ENCODE measurements at places on chromosomes 4 and X. TPM values are rescaled to one million over a fixed set of nuclear protein-coding genes. Genes with fewer than 3 reads are reported as not detected.
A peak's percentile ranks its signal among the peaks of the same experiment; 100 is the strongest.

DNA sequence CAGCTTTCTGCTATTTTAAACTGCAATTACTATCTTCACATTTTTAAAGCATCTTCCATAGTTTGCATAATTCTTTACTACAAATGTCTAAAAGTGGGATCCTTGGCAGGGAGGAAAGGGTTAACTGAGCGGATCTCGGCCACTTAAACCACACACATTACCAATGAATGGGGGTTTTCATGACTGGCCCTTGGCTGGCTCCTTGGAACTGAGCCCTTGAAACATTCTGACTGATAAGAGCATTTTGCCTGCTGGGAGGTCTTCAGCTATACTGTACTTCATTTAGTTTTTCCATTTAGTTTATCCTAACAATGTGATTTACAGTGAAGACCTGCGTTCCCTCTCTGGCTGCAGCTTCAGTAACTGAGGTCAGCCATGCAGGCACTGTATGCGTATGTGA is 31.7 kb upstream of the MFAP3L start:
- DNase-seq = no peak

GRCh38 chr4:127196655-127197352 is 436.0 kb upstream of the INTU start:
- DNase-seq = no peak

PLK4 gene
- total RNA-seq = 11.7 TPM

DNA sequence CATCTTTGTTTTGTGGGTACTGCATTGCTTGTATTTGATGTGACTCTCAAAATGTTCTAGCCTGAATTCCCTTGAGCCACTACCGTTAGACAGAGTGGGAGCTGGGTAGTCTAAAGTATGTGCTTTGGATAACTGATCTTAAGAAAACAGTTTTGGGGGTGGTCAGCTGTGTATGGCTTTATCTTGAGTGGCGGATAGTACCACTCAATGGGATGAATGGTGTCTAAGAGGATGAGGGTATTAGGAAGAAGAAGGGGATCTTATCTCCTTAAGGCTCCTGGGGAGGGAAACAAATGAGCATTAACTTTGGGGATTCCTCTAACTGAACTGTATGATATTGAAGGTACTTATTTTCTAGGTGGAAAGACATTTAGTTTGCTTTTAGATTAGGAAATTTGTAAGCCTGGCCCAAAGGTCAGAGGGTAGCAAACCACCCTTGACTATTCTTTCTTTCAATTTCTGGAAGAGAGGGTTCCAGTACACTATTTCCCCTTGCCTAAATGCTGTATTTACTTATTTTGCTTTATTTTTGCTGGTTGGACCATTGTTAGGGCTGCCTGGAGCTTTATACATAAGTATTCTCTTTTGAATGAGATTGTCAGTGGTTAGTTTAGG is 11.3 kb downstream of the BMP2K start:
- DNase-seq = no peak

FBXL5 gene
- 229 TPM for total RNA-seq

- DNase-seq = no peak
Measured at GRCh38 chrX:119755981-119756533, 2.3 kb upstream of the SOWAHD start.

CSN1S1 gene
- total RNA-seq = not detected

GRCh38 chrX:13750204-13750603 is 15.7 kb downstream of the OFD1 start:
- DNase-seq = no peak

DNA sequence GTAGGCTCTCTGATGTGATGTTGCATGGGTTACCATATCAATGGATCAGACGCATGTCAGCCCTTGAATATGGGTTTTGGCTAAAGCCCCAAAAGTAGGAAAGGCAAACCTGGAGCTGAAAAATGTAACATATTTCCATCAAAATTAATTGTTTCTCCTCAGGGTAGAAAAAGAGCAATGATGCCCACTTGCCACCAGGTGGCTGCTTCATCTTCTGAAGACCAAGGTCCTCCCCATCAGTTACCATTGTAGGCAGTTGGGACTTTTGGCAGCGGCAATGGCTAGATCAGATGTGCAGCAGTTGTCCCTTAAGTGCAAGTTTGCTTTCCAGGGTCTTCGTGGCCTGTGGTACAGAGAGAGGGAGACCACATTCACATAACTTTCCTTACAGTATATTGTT is 118.2 kb downstream of the NAF1 start:
- DNase-seq = no peak

- peak; percentile 33 for DNase-seq
Measured at GRCh38 chr4:52659722-52660261, 691 bp upstream of the USP46 start.

DNA sequence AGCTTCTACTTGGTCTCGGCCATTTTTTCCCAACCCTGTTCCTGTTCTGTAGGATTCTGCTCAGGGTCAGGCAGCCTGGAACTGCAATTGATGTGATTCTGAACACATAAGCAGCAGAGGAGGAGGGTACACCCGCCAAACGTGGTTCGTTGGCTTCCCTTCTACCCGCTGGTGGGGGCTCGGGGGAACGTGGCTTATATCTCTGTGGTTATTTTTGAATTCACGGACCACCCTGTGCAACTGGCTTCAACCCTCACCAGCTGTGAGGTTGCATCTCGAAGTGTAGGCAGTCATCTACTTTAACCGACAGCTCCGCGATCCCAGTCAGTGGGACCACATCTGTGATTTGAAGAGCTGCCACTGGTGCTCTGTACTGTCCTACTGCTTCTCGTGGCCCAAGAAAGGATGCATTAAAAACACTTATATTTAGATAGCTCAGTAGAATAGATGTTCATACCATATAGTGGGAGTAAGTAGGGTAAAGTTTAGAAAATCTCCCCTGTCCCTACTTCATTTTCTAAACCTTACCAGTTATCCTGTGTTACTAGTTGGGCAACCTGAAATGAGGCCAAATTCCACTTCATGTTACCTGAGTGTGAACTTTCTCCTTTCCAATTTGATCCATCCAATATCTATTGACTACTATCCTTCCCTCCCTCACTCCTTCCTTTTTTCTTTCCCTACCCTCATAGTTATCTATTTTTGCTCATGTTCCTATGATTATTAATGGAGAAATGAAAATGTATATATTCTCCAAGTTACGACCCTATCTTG is 80.4 kb upstream of the BCOR start:
- no peak for DNase-seq

TSR2 gene
- total RNA-seq = 11.9 TPM

DNA sequence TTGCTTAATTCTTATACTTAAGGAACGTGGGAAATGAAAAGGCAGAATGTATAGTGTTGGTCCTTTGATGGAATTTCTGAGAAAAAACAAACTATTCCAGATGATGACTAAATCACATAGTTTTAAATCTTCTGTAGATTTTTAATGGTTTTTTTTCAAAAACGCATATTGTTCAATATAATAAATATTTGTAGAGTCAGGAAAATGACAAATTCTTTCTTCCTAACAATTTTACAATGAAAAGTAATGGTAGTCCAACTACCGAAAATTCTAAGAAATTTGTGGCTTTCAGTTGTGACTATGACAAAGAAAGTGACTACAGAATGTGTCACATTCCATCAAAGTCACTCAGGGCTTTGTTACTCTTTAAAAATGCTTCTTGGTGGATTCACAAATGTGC is 164.8 kb upstream of the PITX2 start:
- no peak for DNase-seq

DNA sequence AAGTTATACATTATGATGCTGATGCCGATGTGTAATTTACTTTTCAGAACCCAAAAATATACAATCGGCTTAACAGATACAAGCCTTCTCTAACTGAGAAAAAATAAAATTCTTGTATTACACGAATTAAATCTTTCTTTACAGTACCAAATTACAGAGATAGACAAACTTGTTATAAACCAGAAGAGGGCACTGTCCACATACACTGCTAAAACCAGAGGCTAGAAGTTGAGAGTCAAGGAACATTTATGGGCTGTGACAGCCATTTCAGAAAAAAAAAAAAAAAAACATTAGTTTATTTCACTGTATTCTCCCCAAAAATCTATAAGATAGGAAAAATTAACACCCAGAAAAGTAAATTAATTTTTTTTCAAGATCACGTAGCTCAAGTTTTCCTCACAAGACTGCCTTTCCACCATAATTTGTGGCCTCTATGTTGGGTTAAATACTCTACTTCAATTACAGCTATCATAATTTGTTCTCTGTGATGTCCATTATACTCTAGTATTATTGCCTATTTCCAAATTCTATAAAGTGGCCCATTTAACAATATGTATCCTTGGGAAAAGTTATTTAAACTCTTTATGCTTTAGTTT is 12.0 kb downstream of the EREG start:
- DNase-seq = no peak

JAKMIP1 gene
- total RNA-seq = 44.5 TPM

DNA sequence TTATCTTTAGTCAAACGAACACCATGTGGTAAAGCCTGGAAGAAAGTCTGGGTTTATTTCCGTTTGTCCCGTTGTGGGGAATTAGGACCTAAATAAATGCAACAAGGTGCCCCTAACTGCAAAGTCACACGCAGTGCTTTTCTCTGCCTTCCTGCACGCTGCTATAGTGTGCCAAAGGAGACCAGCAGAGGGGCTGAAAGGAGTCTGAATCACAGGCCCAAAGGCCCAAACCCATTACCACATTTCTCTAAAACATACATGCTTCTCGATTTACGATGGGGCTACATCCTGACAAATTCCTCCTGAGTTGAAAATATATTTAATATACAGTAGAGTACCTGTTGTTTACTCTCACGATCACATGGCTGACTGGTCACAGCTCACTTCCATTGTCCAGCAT is 4.5 kb downstream of the VEGFC start:
- DNase-seq = no peak

- no peak for DNase-seq
Measured at GRCh38 chr4:28062562-28062961, 1201.9 kb downstream of the STIM2 start.

- peak; percentile 15 for DNase-seq
Measured at GRCh38 chr4:112855058-112855457, 194.4 kb upstream of the ANK2 start.

DNA sequence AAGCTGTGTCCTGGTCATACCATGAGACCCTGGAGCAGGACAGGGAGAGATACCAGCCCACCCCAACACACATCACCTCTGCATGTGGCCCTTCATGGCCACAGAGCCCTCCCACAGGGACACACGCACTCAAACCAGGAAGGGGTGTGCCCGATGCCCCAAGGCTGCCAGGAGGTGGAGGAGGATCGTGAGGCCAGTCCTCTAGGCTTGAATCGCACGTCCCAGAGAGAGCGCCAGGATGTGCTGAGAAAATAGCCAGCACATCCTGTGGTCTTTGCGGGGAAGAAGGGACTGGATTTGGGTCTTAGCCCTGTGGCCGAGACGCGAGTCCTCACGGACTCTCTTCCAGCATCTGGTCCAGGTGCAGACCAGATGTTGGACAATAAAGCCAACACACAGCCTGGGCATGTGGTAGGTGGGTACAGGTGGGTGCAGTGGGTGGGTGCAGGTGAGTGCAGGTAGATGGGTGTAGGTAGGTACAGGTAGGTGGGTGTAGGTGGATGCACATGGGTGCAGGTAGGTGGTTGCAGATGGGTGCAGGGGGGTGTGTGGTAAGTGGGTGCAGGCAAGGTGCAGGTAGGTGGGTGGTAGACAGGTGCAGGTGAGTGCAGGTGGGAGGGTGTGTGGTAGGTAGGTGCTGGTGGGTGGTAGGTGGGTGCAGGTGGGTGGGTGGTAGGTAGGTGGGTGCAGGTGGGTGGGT is 94.3 kb upstream of the AFAP1 start:
- DNase-seq = no peak

PDZD11 gene
- total RNA-seq = 26.5 TPM

TMPRSS11B gene
- total RNA-seq = 0.78 TPM

EDA2R gene
- total RNA-seq = 0.62 TPM
